Endodermal cell (in vitro differentiated cells): ENCODE measurements at places on chromosomes 2 and 18. TPM values are rescaled to one million over a fixed set of nuclear protein-coding genes. Genes with fewer than 3 reads are reported as not detected.

VWC2L gene
- total RNA-seq = not detected in 3 replicates

AGXT gene
- total RNA-seq = 0.21 to 0.47 TPM in 2 of 3 replicates, not detected in the other

ANKRD62 gene
- total RNA-seq = not detected in 2 replicates

ACVR1 gene
- total RNA-seq = 18.4 to 33.6 TPM (median 21.1 TPM) in 3 replicates

RAB6C gene
- 0.14 and 0.24 TPM in 2 replicates for total RNA-seq

RAMP1 gene
- total RNA-seq = 0.40 to 0.76 TPM in 2 of 3 replicates, not detected in the other

VIL1 gene
- 69.0 and 70.2 TPM in 2 replicates for total RNA-seq

SULT1C2 gene
- 0.62 and 1.3 TPM in 2 replicates for total RNA-seq

DNA sequence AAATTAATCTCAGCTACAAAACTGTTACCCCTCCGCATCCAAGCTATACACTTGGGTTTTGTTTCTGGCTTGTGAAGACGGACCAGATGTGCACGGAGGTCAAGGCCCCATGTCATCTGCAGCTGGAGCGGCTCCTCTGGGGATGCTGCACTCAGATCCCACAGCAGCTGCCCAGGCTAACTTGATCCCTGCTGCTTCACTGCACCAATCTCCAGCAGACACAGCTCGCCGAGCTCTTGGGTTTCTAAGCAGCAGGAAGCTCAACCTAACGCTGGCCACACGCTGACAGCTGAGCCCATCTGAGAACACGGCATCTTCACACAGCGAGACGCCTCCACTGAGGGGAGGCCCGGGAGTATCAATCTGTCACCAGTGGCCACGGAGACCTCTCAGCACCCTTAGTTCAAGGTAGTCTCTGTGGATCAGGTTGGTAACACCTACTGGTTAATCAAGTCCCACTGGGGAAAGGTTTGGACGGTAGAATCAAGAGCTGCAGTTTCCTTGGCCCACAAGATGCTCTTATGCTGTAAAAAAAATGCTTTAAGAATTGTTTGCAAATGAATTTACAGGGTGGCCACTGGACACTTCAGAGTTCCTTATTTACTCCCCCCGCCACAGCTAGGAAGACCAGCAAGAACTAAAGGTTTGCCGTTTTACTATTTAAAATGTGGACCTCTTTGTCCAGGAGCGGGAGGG, 67.5 kb downstream of the EMILIN2 start:
- H3K4me1 ChIP-seq = no peaks in the 10 kb centered on the region
- no peak overlapping the region for H3K27ac ChIP-seq
- no peaks in the 10 kb centered on the region for H3K27me3 ChIP-seq

- H3K27me3 ChIP-seq = no peaks in the 10 kb centered on the region
- no peaks in the 10 kb centered on the region for H3K4me1 ChIP-seq
- no peak overlapping the region for H3K4me3 ChIP-seq
- DNase-seq = no peak
These were observed 547.0 kb upstream of the ACVR2A start for GRCh38 chr2:147297820-147298219.

- no peak overlapping the region for H3K4me3 ChIP-seq
- no peak overlapping the region for H3K27ac ChIP-seq
- DNase-seq = no peak
- no peaks in the 10 kb centered on the region for H3K27me3 ChIP-seq
These were observed 85.0 kb upstream of the FAM237A start for GRCh38 chr2:206557321-206557720.

- no peaks in the 10 kb centered on the region for H3K4me1 ChIP-seq
- H3K27ac ChIP-seq = no peak overlapping the region
- H3K4me3 ChIP-seq = no peak overlapping the region
- H3K36me3 ChIP-seq = peaks cover 47% of the 10 kb centered on the region
- H3K27me3 ChIP-seq = no peaks in the 10 kb centered on the region
- DNase-seq = no peak
These were observed 65.4 kb downstream of the RIF1 start for GRCh38 chr2:151475071-151475470.

DNA sequence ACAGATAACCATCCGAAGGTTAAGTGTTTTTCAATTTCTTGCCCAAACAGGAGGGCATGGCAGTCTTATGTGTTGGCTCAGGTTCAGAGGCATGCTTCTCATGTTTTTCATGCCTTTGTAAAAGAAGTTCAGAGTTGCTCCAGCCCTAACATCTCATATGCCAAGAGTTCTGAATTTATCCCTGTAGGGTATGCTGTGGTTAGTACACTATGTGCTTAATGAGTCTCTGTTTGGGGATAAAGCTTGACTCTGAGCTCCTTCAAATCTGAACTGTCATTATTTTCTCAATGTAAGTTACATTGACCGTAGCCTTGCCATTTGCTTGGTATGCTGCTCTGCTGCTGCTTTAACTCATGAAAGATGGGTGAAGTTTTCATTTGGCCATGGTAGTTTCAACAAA, 67.9 kb upstream of the PNPT1 start:
- no peaks in the 10 kb centered on the region for H3K4me1 ChIP-seq
- no peaks in the 10 kb centered on the region for H3K27me3 ChIP-seq
- no peaks in the 10 kb centered on the region for H3K36me3 ChIP-seq
- no peak overlapping the region for H3K4me3 ChIP-seq
- no peak for DNase-seq
- no peak overlapping the region for H3K27ac ChIP-seq

DNA sequence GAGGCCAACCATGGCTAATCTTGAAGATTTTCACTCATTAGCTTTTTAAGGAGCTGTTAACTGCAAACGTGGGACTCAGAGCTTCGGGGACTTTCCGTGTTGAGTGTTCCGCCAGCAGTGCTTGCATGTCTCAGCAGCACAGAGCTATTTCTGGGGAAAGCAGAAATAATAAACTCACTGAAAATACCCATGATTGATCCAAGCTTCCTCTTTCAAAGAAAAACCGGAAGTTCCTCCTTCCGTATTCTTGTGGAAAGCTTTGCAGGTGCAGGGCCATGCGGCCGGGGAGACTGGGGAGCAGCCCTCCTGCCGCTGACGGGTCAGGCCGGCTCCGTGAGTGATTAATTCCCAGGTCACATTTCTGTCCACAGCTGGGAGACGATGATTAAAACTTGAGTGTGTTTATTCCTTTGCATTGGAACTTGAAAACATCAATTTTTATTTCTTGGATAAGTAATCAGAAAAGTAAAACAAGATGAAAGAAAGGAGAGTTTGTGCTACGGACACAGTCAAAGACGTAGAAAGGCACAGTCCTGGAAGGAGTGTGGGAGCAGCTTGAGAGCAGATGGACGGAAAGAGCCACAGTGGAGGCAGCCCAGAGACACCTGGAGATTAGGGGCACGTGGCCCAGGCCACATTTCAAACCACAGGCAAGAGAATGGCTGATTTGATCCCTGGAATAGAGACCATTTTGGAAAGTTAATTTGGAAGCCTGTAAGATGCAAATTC, 54.2 kb upstream of the CTDP1 start:
- H3K36me3 ChIP-seq = no peaks in the 10 kb centered on the region
- no peak overlapping the region for H3K27ac ChIP-seq
- no peak overlapping the region for H3K4me3 ChIP-seq

GRCh38 chr2:100818003-100818605, 1.8 kb upstream of the NPAS2 start:
- no peak for DNase-seq
- peaks cover 5% of the 10 kb centered on the region for H3K4me1 ChIP-seq
- no peak overlapping the region for H3K27ac ChIP-seq
- H3K4me3 ChIP-seq = peak overlapping the region; percentile 75
- peaks cover 66% of the 10 kb centered on the region for H3K27me3 ChIP-seq

GRCh38 chr2:8438476-8438875, 243.4 kb upstream of the ID2 start:
- no peak overlapping the region for H3K4me3 ChIP-seq
- H3K27ac ChIP-seq = no peak overlapping the region
- no peaks in the 10 kb centered on the region for H3K27me3 ChIP-seq
- no peaks in the 10 kb centered on the region for H3K4me1 ChIP-seq

DNA sequence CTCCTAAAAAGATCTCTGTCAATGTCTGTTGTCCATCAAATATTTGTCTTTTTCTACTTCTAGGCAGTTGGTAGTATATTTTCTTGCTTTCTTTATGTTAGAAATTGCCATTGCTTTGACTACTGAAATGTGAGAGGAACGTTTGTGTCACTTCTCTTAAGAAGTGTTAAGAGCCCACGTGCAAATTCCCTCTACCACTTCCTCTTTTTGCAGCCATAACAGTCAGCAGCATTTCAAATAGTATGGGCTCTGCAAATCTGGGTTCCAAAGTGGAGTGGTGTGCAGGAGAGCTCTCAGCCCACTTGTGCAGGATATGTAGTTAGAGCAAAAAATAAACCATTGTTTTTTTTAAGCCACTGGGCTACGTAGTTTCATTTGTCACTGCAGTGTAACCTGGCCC, 314.0 kb downstream of the MEIS1 start:
- H3K4me1 ChIP-seq = no peaks in the 10 kb centered on the region
- H3K27me3 ChIP-seq = no peaks in the 10 kb centered on the region
- DNase-seq = no peak
- no peak overlapping the region for H3K27ac ChIP-seq

DNA sequence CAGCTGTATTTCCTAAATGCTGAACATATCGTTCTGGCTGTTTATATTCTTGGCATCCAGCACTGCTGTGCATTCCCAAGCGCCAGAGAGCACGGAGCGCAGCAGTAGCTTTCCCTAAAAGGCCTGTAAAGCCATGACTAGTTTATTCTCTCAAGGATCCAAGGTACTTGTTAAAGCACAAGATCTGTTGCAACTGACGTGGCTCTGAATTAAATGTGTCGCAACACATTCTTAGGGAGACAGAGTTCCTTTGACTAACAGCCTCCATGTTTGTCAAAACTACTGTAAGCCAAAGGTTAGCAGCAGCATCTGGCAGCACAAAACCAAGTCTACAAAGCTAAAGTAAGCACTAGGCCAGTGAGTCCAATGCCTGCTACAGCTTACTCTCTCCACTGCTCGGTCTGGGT, 188.6 kb upstream of the FN1 start:
- DNase-seq = no peak
- no peaks in the 10 kb centered on the region for H3K36me3 ChIP-seq
- no peak overlapping the region for H3K27ac ChIP-seq
- H3K4me3 ChIP-seq = no peak overlapping the region
- H3K4me1 ChIP-seq = peaks cover 16% of the 10 kb centered on the region

DNA sequence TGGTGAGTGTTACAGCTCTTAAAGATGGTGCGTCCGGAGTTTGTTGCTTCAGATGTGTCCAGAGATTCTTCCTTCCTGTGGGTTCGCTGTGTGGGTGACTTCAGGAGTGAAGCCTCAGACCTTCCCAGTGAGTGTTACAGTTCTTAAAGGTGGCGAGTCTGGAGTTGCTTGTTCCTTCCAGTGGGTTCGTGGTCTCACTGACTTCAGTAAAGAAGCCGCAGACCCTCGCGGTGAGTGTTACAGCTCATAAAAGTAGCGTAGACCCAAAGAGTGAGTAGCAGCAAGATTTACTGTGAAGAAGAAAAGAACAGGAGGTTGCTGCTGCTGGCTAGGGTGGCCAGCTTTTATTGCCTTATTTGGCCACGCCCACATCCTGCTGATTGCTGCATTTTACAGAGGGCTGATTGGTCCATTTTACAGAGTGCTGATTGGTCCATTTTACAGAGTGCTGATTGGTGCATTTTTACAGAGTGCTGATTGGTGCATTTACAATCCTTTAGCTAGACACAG, 34.0 kb upstream of the SPTBN1 start:
- H3K4me3 ChIP-seq = no peak overlapping the region
- no peaks in the 10 kb centered on the region for H3K36me3 ChIP-seq
- H3K27me3 ChIP-seq = no peaks in the 10 kb centered on the region

GRCh38 chr2:24182507-24182906, 7.7 kb downstream of the FAM228A start:
- H3K27ac ChIP-seq = no peak overlapping the region
- H3K27me3 ChIP-seq = peaks cover 61% of the 10 kb centered on the region
- no peaks in the 10 kb centered on the region for H3K4me1 ChIP-seq
- H3K4me3 ChIP-seq = no peak overlapping the region
- DNase-seq = no peak

DNA sequence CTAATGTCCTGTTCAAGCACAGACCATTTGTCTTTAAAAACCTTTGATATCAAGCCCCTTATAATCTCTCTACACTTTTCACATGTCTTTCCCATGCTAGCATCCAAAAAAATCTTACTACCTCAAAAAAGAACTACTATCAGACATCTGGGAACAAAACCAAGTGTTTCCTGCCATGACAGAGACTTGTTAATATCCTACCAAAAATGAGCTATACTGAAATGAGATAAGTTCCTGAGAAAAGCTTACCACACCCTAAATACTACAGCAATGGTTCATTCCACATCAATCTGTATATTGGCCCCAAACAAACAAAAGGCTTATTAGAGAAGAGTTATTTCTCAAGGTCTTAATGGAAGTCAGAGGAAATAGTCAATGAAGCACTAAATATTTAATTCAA, 230.1 kb downstream of the DYM start:
- H3K4me1 ChIP-seq = no peaks in the 10 kb centered on the region
- H3K36me3 ChIP-seq = no peaks in the 10 kb centered on the region
- DNase-seq = no peak
- H3K27ac ChIP-seq = no peak overlapping the region
- H3K27me3 ChIP-seq = no peaks in the 10 kb centered on the region

- no peak overlapping the region for H3K27ac ChIP-seq
- H3K4me3 ChIP-seq = no peak overlapping the region
- no peaks in the 10 kb centered on the region for H3K36me3 ChIP-seq
- no peaks in the 10 kb centered on the region for H3K4me1 ChIP-seq
- DNase-seq = no peak
- H3K27me3 ChIP-seq = peaks cover 37% of the 10 kb centered on the region
These were observed 1608.3 kb upstream of the ZEB2 start for GRCh38 chr2:146128216-146128615.

DNA sequence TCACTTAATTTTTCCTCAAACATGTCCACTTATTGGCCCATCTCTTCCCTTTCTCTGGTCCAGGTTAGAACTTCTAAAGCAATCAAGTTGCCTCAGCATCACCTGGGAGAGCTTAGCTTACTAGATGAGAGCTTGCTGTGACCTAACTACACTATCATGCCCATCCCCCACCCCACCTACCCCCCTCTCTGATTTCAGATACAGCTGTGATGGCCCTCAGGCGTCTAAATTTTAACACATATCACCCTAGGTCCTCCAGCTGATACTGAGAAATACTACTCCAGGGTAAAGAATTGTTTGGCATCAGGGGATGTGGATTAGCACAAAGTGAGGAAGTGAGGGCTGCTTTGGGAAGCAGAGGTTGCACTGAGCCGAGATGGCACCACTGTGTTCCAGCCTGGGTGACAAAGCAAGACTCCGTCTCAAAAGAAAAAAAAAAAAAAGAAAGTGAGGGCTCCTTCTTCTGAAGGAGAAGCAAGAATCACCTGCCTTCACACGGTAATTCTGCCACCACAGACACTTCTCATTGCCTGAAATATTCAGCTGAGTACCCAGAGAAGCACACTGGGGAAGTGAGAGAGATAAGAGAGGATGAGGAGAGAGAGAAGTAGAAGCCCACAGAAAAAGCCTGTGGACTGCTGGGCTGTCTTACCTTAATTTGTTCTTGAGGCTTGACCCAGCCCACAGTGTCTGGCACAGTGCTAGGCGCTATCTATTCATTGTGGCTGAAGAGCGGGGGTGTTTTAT, 263.4 kb downstream of the ASXL3 start:
- H3K27me3 ChIP-seq = peaks cover 12% of the 10 kb centered on the region
- peaks cover 7% of the 10 kb centered on the region for H3K4me1 ChIP-seq
- no peak overlapping the region for H3K27ac ChIP-seq
